GM04503 (cell line): ENCODE measurements at places on chromosomes 3 and 15.

GRCh38 chr3:177055605-177056571 is 141.4 kb downstream of the TBL1XR1 start:
- no peak for DNase-seq

GRCh38 chr3:138761002-138761401 is 73.7 kb downstream of the PIK3CB start:
- no peak for DNase-seq

DNA sequence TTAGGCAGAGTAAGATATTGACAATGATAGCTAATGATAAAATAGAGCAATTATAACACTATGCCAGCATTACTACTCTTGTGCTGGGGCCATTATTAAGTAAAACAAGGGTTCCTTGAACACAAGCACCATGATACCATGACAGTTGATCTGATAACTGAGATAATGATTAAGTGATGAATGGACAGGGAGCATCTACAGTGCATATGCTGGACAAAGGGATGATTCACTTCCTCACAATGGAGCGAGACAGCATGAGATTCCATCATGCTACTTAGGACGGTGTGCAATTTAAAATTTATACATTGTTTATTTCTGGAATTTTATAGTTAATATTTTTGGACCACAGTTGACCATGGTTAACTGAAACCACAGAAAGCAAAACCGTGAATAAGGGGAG is 156.6 kb downstream of the FHIT start:
- no peak for DNase-seq

DNA sequence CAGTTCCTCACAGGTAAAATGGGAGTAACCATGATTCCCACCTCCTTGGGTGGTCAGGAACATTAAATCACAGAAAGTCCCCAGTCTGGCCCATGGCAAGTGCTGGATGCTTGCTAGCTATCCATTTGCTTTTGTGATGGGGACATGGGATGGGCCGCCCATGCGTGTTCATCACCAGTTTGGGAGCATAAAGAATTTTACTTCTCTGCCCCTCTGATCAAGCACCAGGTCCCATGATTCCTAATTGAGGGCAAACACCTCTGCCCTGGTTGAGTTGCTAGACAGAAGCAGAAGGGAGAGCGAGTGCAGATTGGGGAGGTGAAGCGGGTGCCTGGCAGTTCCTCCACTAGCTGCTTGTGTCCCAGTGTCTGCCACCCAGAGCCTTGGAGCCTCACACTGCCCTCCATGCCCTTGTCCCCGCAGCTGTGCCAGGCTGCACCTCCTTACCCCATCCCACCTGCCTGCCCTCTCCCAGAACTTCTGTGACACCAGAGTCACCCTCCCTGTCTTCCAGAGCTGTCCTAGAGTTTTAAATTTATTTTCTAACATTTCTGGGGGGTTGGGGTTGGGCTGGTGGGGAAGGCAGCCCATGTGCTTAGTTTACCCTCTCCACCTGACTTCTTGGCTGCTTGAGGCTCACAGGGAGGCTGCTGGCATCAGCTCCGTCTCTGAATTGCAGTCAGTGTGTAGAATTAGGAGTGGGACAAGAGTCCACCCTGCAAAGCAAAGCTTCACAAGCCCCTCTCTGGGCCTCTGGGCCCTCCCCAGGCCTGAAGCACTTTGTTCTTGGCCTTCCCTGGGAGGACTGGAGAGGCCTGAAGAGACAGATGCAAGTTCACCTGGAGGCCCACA is 18.4 kb downstream of the CFAP100 start:
- no peak for DNase-seq

DNA sequence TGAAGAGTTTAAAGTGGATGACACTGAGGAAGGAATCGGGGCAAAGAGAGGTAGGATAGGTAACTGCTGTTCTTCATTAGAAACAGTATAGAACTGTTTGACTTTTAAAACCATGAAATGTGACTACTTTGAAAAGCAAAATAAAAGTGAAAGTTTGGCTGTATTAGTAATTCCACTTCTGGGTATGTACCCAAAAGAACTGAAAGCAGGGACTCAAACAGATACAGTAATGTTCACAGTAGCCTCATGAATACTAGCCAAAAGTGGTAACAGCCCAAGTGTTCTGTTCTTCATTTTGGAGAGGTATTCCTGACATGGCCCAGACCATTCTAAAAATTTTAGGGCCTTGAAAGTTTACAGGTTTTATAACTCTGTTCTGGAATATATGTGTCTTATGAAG is 1055.4 kb downstream of the TBL1XR1 start:
- DNase-seq, result no peak

GRCh38 chr15:62717496-62717895 is 325.1 kb upstream of the TPM1 start:
- DNase-seq, result no peak

GRCh38 chr15:74653426-74654102 is 37.9 kb downstream of the CLK3 start:
- DNase-seq, result peak; percentile 67

DNA sequence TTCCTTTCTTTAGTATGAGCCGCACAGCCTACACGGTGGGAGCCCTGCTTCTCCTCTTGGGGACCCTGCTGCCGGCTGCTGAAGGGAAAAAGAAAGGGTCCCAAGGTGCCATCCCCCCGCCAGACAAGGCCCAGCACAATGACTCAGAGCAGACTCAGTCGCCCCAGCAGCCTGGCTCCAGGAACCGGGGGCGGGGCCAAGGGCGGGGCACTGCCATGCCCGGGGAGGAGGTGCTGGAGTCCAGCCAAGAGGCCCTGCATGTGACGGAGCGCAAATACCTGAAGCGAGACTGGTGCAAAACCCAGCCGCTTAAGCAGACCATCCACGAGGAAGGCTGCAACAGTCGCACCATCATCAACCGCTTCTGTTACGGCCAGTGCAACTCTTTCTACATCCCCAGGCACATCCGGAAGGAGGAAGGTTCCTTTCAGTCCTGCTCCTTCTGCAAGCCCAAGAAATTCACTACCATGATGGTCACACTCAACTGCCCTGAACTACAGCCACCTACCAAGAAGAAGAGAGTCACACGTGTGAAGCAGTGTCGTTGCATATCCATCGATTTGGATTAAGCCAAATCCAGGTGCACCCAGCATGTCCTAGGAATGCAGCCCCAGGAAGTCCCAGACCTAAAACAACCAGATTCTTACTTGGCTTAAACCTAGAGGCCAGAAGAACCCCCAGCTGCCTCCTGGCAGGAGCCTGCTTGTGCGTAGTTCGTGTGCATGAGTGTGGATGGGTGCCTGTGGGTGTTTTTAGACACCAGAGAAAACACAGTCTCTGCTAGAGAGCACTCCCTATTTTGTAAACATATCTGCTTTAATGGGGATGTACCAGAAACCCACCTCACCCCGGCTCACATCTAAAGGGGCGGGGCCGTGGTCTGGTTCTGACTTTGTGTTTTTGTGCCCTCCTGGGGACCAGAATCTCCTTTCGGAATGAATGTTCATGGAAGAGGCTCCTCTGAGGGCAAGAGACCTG is 13.2 kb downstream of the GREM1 start:
- no peak for DNase-seq

- DNase-seq, result no peak
These were observed 315.5 kb downstream of the TLE3 start for GRCh38 chr15:69782139-69782658.

DNA sequence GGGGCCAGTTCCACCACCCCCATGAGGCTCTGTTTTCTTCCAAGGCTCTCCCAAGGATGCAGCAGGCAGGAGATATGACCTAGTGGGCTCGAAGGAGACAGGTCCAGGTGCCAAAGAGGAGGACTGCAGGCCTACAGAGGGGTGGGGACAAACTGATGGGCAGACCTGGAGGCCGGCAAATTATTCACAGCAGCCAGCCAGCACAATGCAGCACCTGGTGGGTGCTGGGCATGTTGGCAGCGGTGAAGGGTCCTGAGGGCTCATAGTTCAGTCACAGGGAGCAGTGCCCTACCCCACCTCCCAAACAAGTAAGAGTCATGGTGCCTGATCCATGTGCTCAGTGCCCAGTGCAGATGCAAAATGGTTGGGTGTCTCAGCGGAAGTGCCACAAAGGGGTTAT is 171.7 kb downstream of the ABHD5 start:
- no peak for DNase-seq

DNA sequence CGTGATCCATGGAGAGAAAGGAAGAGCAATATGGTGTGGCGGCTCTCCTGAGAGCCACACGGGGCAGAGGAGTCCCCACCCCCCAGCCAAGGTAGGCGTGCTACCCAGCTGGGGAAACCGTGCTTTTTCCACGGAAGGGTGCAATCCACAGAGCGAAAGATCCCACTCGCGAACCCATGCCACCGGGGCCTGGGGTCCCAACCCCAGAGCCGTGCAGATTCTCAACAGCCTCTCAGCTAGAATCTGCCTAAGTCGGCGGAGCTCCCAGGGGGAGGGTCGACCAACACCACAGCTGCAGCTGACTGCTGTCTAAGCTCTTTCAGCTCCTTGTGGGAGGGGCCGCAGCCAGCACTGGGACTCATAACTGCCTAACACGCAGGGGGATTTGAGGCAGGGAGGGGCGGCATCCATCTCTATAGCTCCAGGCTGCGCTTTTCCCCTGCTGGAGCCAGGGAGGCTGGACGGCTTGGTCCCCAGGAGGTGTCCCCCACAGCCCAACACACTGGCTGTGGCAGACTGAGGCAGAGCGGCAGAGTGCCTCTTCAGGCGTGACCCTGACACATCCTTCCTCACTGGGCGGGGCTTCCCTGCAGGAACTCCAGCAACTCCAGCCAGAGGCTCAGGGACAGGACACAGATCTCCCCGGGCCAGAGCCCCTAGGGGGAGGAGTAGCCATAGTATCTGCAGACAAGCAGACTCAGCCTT is 107.6 kb upstream of the ZBTB20 start:
- DNase-seq, result no peak

DNA sequence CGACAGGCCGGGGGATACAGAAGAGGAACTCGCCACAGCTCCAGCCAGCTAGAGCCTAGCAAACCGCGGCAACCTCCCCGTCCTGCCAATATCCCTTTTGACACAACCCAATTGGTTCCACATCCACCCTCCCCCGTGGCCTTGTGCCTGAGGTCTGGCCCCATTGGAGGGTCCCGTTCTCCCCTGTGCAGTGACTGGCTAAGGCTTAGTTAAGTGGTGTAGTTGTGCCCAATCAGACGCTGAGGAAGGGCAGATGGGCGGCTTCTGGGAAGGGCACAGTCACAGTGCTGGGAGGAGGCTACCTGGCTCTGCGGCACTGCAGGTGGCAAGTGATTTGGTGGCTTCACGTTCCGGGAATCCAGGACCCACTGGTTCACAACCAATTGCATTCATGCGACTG is 78.6 kb downstream of the SNRK start:
- DNase-seq, result no peak
